ENCODE measurements at places on chromosomes 2 and 18. TPM values are rescaled to one million over a fixed set of nuclear protein-coding genes. Genes with fewer than 3 reads are reported as not detected.

The M1AP gene
- not detected for polyA plus RNA-seq

DNA sequence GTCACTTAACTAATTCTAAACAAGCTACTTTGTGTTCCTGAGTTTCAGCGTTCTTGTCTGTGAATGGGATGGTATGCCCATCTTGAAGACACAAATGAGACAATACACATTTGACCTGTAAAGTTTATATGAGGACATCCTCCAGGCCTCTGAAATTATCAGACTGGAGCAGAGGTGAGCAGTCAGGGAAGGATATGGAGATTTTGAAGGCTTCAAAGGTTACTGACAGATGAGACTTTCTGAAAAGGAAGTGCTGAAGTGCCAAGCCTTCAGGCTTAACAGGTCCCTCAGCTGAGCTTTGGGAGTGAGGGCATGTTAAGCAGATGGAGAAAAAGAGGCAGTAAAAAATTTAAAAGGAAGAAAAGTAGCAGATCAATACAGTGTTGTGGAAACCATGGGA lies 110.9 kb upstream of the FOSL2 start:
- H3K36me3 ChIP-seq, result peaks cover 17% of the 10 kb centered on the region
- peaks cover 6% of the 10 kb centered on the region for H3K4me1 ChIP-seq
- H3K27ac ChIP-seq, result peak overlapping the region; percentile 59

DNA sequence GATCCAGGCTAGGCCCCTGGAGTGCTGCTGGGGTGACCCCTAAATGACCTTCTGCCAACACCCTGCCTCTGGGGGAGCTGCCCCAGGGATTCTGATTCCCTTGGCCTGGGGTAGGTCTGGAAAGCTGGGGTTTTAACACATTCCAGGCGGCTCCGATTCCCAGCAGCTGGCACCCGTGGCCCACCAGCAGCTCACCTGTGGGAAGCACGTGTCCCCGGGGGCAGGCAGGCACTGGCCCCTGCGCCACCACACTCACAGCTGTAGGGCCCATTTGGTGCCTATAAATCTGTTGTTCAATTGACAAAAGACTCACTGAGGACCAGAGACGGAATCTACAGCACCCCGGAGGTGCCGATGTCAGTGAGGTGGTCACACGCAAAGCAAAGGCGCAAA lies 4.1 kb upstream of the KLHL30 start:
- no peak overlapping the region for H3K27ac ChIP-seq
- no peak for DNase-seq
- no peaks in the 10 kb centered on the region for H3K4me1 ChIP-seq
- no peaks in the 10 kb centered on the region for H3K36me3 ChIP-seq
- H3K4me3 ChIP-seq, result no peak overlapping the region

DNA sequence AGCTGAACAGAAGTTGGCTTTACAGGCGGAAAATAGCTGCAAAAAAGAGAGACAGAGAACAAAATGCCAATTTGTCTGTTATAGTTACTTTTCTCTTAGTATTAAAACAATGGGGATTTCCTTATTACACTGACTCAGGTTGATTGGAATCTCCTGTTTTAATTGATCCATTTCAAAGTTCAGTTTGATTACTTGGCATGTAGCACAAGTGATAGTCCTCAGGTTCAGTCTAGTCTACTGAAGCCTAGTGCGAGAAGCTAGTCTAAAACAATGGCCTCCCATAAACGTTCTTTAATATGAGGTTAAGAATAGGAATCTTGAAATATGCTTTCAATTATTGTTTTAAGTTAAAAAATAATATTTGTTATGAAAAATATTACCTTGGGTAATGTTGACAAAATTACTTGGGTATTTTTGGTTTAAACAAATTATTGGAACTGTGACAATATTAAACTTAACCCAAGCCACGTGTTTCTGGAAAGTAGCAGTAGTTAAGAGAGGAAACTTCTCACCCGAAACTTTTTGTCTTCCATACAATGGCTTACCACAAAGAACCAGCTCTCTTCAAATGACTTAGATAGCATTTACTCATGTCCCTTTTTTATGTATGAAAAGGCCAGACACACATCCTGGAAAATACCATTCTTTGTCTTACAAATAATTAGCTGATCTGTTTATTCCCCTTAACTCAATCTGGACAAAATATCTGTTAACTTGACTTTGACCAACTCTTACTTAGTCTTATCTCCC lies 1326.2 kb upstream of the TMEFF2 start:
- H3K36me3 ChIP-seq, result peaks cover 3% of the 10 kb centered on the region
- no peaks in the 10 kb centered on the region for H3K4me1 ChIP-seq
- no peak overlapping the region for H3K4me3 ChIP-seq
- no peak for DNase-seq
- no peak overlapping the region for H3K27ac ChIP-seq

GRCh38 chr2:196927376-196928225 lies 1.1 kb upstream of the PGAP1 start:
- H3K4me1 ChIP-seq, result peaks cover 23% of the 10 kb centered on the region
- H3K36me3 ChIP-seq, result no peaks in the 10 kb centered on the region
- peaks cover 14% of the 10 kb centered on the region for H3K27me3 ChIP-seq
- peak overlapping the region; percentile 17 for H3K27ac ChIP-seq
